Right lung (tissue), 10 donors: ENCODE measurements at places on chromosomes 1 and 21.

DNA sequence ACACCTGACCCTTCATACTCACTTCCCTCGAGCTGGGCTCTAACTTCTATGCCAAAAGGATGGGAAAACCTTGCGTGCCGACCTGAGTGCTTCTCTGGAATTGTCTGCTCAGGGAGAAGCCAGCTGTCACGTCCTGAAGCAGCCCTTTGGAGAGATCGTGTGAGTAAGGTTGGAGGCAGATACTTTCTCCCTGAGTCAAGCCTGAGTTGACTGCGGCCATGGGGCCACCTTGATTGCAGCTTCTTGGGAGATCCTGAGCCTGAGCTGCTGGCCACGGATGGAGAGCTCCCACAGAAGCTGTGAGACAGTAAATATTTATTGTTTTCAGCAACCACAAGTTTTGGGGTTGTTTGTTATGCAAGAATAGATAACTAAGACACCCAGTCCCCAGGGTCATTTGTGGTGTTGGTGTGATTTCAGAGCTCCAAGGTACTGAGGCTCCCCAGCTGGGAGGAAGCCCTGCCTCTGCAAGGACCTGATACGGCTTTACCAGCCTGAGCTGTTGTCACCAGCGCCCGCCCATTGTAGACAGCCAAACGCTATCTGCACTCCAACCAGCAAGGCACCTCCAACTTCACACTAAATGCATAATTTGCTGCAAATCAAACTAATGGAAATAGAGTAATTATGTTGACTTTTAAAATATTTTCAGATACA is 531.6 kb downstream of the PTPRU start:
- no peak for DNase-seq

GRCh38 chr1:208106218-208106617 is 138.0 kb downstream of the PLXNA2 start:
- no peak for DNase-seq

GRCh38 chr1:54809496-54810074 is 8.5 kb upstream of the TTC22 start:
- no peak for DNase-seq

DNA sequence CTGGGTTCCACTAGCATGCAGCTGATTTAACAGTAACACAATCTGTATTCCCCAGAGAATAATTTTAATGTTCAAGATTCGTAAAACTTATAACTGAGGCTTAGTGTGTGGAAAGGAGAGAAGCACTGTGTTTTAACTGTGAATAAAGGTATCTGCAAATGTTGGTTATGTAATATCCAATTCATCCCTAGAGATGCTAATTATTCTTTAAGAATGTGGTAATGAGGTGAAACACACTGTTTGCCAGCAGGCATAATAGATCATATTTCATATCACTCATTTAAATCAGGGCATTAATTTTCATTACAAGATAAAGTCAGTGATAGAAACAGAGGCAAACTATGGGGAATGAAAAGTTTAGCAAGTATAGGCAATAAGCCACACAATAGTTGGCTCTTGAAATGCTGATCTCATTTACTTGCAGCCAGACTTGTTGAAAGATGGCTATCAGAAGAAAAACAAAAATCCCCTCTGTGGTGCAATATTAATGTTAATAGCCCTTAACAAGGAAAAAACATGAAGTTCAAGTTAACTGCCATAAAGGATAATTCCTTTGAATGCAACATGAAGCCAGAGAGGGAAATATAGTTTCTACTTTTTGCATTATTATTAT is 33.4 kb downstream of the HMCN1 start:
- DNase-seq = peak; percentile 20

DNA sequence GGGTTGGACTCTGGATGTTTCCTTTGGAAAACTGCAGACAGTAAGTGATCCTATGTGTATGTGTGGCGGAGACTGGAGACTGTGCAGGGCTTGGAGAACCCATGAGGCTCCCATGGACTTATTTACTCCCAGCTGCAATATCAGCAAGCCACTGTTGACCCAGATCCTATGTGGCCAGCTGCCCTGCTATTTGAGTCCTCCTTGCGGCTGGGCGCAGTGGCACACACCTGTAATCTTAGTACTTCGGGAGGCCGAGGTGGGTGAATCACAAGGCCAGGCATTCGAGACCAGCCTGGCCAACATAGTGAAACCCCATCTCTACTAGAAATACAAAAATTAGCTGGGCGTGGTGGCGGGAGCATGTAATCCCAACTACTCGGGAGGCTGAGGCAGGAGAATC is 83.5 kb downstream of the TLR5 start:
- no peak for DNase-seq

GRCh38 chr1:41902664-41903063 is 16.1 kb downstream of the HIVEP3 start:
- DNase-seq = no peak

GRCh38 chr1:173470608-173471007 is 6.5 kb upstream of the PRDX6 start:
- DNase-seq = no peak

- DNase-seq = peak; percentile 13
Observed at GRCh38 chr1:88742531-88742930, 58.5 kb downstream of the PKN2 start.
